ENCODE measurements at places on chromosomes 4 and X.

GRCh38 chr4:76589402-76589801 lies 154.4 kb downstream of the SHROOM3 start:
- no peak for DNase-seq

DNA sequence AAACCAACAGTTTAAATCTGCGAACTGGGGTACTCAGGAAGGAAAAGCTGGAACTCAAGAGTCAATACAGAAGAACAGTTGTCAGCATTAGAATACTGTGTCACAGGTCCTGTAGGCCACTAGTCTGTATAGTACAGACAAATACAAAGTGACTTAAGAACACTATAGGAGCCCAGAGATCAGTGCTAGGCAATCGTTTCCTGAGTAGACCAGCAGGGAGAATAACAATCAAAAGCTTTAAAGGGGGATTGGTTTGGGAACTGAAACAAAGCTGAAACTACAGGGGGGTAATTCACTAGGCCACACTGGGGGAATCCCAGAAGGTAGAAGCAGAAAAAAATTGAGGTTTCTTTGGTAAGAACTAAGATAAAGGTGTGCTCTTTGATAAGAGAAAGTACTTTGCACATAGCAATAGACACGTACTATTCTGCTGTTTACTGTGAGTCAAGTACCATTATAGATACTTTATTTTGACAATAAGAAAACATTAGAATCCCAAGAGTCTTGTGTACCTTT lies 339.7 kb downstream of the PCDH19 start:
- no peak for DNase-seq

DNA sequence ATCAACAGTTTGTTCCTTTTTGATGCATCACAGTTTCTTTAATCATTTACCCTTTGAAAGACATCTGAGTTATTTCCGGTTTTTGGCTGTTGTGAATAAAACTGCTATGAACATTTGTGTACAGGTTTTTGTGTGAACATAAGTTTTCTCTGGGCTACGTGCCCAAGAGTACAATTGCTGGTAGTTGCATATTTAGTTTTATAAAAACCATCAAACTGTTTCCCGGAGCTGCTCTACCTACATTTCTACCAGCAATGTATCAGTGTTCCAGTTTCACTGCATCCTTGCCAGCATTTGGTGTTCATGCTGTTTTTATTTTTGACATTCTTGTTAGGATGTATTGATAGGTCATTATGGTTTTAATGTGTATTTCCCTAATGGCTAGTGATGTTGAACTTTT lies 17.3 kb downstream of the KDM6A start:
- DNase-seq, result no peak

DNA sequence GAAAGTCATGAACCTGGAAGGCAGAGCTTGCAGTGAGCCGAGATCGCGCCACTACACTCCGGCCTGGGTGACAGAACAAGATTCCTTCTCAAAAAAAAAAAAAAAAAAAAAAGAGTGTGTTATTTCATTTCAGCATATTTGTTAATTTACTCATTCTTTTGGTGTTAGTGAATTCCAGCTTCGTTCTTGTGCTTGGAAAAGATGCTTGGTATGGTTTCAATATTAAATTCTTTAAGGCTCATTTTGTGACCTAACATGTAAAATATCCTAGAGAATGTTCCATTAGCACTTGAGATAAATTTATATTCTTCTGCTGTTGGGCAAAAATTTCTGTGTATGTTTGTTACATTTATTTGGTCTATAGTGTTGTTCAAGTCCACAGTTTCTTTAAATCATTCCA lies 66.8 kb downstream of the SPIN3 start:
- DNase-seq, result no peak

- DNase-seq, result no peak
Observed at GRCh38 chr4:165184220-165184619, 23.1 kb upstream of the KLHL2 start.

DNA sequence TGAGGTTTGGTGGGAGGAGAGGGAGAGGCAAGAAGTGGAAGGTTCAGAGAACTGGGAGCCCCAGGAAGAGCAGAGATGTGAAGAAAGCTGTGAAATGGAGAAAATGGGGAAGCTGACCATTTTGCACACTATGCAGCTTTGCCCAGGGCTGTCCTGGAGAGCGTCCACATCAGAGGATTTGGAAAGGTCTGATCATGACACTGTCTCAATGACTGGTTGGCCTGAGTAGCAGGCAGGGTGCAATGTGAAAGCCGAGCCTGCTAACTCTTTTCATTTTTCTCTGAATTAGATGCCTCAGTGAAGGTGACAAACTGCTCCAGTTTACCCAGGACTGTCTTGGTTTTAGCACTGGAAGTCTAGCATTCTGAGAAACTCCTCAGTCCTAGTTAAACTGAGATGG lies 330.1 kb upstream of the RPS6KA3 start:
- DNase-seq, result no peak

- no peak for DNase-seq
Observed at GRCh38 chrX:109760922-109761250, 27.8 kb upstream of the ACSL4 start.

DNA sequence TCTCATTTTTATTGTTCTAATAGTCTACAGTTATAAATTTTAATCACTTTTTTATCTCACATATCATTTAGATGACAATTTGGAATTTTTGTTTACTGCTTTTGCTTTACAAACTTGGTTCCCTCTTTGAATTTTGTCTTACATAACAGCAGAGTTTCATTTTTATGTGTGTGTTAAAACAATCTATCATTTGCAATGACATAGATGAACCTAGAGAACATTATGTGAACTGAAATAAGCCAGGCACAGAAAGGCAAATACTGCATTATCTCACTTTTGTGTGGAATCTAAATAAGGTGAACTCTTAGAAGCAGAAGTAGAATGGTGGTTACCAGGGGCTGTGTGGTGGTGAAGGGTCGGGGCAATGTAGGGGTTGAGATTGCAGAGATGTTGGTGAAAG lies 170.7 kb downstream of the GASK1B start:
- DNase-seq, result no peak

- DNase-seq, result no peak
Observed at GRCh38 chrX:54063361-54063760, 19.1 kb upstream of the PHF8 start.

- DNase-seq, result no peak
Observed at GRCh38 chrX:9349572-9350494, 115.0 kb upstream of the TBL1X start.

- peak; percentile 57 for DNase-seq
Observed at GRCh38 chrX:131746491-131746968, 202.7 kb downstream of the OR13H1 start.

DNA sequence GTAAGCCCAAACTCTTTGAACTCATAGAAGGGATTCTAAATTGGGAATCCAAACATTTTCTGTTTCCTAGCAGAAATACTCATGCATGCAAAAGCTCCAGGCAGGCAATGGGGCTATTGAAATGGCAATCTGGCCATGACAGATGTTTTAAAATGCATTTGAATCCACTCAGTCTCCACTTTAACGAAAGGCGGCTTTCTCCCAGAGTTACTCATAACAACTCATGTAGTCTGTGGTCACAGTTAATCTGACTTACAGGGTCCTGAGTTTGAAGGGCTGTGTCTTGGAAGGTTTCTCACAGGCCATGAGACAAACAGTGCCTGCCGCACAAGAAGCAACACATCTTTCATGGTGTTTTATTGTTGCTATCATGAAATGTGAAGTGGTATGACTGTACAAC lies 185.7 kb downstream of the AMELX start:
- DNase-seq, result no peak

GRCh38 chrX:111180750-111181240 lies 84.8 kb downstream of the PAK3 start:
- no peak for DNase-seq

DNA sequence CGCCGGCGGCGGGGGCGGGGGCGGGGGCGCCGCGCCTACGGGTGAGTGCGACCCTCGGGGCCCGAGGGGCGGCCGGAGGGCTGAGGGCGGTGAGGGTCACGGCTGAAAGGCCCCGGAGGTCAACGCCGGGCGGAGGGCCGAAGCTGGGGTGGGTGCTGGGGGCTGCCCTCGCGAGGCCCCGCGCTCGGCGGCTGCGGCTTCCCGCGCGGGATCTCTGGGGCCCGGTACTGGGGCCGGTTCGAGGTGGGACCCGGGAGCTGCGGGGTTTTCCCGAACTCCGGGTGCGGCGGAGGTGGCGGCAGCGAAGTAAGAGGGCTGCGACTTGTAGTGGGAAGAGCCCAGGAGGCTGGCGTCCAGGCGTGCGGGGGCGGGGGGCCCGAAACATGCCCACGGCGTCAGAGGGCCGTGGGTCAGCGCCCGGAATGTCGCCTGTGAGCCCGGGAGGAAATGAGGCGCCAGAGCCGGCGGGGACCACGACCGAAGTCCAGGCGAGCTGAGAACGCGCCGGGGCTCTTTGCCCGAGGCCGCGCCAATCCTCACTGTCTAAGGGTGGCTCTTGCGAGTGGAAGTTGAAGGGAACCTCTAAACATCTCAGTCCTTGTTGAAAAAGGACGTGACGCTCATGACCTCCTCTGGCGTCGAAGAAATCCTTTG lies 407 bp downstream of the IL13RA1 start:
- no peak for DNase-seq

GRCh38 chr4:94516067-94516466 lies 64.3 kb downstream of the PDLIM5 start:
- DNase-seq, result no peak

GRCh38 chr4:7906171-7906701 lies 33.4 kb downstream of the AFAP1 start:
- no peak for DNase-seq

GRCh38 chrX:101265869-101266428 lies 25.2 kb downstream of the TAF7L start:
- no peak for DNase-seq

- no peak for DNase-seq
Observed at GRCh38 chr4:54660591-54660990, 2.8 kb downstream of the KIT start.

DNA sequence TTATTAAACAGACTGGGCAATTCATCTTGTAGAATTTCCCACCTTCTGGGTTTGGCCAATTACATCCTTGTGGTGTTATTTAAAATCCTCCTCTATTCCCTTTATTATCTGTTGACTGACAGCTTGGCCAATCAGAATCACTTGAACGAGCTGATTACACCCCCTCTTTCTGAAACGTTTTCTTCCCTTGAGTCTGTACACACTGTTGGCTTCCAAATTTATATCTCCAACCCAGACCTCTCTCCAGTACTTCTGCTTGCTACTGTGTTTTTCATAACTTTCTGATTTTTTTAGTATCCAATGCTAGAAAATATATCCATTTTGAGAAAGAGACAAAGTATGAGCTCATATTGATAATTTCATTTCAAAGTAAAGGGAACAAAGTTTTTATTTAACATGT lies 14.8 kb downstream of the CD38 start:
- no peak for DNase-seq

DNA sequence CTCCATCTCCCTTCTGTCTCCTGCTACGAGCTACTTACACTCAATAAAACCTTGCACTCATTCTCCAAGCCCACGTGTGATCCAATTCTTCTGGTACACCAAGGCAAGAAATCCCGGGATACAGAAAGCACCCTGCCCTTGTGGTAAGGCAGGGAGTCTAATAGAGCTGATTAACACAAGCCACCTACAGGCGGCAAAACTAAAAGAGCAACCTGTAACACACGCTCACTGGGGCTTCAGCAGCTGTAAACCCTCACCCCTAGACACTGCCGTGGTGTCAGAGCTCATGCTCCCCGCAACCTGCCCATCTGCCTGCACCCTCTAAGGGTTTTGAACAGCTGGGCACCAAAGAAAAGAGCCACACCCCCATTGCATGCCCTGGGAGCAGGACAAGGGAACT lies 755.4 kb upstream of the HTR2C start:
- DNase-seq, result no peak

DNA sequence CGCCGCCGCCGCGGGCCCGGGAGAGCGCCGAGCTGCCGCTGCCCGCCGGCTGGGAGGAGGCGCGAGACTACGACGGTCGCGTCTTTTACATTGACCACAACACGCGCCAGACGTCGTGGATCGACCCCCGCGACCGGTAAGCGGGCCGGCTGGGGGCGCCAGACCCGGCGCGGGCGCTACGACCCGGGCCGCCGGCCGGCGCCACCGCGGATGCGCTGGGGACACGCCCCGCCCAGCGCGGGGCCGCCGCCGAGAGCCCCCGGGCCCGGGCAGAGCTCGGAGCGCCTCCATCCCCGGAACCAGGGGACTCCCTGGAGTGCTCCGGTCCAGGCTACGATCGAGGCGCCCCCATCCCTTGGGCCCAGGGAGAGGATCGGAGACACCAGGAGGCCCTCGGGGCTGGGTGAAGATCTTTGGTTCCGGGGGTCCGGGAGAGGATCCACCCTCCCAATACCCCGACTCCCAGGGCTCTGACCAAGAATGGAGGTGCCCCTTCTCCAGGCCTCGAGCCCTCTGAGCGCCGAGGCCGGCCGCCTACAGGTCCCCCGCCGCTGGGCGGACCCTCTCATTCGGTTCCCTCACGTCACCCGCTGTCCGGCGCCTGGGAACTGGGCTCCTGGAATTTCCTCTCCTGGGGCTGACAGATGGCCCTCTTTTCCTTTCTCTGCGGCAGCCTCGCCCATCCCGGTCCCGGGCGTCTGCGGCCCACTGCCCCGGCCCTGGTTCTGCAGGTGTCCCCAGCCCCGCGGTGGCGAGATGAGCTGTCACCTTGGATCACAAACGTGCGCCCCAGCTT lies 48.8 kb downstream of the CLDN34 start:
- DNase-seq, result no peak

DNA sequence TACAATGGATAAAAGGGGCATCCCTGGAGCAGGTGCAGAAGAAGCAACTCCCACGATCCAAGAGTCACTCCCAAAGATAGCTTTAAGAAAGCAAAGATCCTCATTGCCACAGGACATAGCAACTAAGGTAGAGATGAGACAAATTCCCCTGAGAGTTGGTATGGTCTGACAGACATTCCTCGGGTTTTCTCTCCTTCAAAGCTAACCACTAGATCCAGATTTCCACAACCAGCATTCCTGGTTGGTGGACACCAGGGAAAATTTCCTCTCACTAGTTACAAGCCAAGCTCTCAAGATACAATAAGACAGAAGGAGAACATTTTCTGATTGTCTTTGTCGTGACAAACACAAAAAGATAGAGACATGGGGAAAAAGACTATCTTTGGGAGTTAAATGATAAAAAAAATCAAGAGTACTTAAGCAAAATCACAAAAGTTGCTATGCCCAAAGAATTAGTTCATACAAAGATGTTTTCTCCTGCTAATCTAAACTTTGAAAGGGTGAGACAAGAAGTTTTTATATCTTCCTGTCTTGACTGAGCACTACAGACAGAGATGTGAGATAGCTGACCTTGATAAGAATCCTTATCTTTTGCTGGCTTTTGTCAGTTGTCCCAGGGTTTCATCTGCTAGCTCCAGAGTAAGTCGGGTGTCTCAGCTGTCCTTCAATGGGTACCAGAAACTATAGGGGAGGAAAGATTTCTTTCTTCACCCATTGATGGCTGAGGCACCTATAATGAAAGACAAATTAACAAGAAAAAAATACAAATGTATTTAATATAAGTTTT lies 200.5 kb downstream of the CENPC start:
- no peak for DNase-seq

DNA sequence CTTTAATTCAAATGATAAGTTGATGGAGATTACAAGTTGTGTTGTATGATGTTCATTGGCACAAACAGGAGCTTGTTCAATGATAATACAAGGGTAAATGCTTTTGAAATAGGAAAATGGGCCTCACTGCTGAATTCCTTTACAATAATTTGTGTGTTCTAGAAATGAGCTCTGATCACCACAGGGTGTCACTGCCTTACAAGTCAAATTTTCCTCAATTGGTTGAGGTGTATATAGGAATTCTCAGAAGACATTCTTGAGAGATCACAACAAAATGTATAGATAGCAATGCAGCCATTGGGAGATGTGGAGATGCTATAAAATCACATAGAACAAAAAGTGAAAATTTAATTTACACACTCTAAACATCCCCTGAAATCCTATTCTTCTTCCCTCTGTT lies 49.6 kb downstream of the KLF8 start:
- DNase-seq, result no peak

- DNase-seq, result no peak
Observed at GRCh38 chr4:98529970-98530569, 128.3 kb downstream of the TSPAN5 start.
